ENCODE measurements at places on chromosomes 12 and 14.

DNA sequence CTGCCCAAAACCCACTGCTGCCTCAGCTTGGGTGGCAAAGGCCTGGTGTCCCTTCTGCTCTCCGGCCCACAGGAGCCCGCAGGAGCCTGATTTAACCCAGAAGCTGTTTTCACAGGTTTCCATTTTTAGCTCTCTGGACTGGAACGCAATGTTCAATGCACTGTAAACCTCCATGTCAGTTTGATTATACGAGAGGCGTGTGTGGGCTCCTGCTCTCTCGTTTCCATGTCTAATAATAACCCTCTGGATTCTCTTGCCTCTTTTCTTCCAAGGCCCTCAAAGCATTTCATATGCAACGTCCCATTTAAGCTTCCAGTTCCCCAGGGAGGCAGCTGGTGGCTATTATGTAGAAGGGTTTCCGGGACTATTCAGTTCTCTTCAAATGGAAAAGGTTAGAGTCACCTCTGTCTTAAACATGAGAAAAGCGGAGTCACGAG is 161.1 kb downstream of the SUDS3 start:
- no peak for DNase-seq

- no peak for DNase-seq
Observed at GRCh38 chr14:44170556-44170955, 336.5 kb downstream of the FSCB start.

GRCh38 chr14:102182190-102182589 is 42.5 kb downstream of the WDR20 start:
- no peak for DNase-seq

GRCh38 chr12:104870797-104871196 is 87.3 kb downstream of the SLC41A2 start:
- DNase-seq, result no peak

- DNase-seq, result no peak
Observed at GRCh38 chr14:96916751-96917150, 119.6 kb downstream of the VRK1 start.

DNA sequence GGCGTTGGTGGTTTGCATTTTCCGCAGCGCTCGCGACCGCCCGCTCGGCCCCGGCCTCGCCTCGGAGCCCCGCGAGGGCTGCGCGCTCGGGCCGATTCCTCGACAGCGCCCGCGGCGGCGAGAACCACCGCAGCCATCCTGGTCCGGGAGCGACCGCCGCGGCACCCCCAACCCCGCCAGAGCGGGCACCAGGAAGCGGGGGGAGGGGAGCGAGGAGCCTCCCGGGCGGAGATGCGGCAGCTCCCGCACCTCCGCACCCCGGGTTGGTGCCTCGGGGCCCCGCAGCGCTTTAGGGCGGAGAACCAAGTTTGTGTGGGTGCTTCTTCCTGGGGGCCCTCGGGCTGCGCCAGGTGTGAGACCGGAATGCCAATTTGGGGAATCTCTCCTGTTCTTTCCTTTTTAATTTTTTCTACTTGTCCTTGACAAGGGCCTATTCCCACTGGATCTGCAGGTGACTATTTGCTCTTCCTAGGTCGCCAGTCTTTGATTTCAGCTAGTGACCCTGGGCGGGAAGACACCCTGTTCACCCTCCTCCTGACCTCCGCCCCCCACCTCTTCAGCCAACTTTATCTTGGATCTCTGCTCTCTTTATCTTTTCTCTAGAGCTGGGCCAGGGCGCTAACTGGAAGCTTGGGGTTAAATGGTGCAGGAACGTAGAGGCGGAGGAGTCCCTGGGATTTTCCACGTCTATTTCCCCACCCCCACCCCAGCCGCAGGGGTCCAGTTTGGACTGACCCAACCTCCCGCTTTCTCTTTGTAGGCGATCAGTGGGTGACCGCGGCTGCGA is at the start of gene SOCS2:
SOCS2 (plus strand) TSS at position 751 of the 787 bp plus-strand sequence. CDS start 223 bp downstream, outside the sequence.
- DNase-seq, result peak; percentile 48

DNA sequence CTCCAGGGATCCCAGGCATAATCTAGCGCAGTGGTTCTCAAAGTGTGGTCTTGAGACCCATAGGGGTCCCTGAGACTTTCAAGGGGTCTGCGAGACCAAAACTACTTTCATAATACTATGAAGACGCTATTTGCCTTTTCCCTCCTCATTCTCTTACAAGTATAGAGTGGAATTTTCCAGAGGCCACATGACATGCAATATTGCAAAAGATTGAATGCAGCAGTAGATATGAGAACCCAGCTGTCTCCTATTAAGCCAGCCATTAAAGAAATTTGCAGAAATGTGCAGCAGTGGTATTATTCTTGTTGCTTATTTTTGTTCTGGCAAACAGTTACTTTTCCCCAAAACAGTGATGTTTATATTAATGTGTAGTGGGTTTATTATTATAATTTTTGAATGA is 62.8 kb downstream of the VWF start:
- no peak for DNase-seq

GRCh38 chr12:105955976-105956375 is 182.8 kb downstream of the NUAK1 start:
- no peak for DNase-seq

DNA sequence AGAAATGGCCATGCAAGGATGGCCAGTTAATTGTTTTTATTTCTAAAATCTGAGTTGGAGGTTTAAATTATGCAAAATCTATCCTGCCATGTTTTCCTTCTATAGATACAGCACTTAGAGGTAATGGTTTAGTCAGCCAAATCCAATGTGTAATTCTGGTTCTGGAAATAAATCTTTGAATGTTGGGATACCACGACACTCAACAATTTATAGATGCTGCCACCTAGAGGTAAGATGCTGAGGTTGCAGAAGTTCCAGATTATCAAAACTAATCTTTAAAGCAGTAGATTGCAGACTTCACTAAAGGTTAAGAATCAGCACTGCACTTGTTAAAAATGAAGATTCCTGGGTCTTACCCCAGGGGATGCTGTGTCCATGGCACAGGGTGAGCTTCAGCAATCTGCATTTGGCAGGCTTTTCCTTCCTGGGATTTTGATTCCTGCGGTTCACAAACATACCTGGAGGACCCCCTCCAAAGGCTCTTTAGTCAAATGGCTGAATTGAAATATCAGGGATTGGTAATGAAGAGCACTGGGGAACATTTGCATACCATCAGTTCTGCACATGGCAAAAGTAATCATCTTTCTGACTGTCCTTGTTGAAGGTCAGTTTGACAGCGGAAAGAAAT is 53.4 kb upstream of the ANO4 start:
- peak; percentile 27 for DNase-seq

DNA sequence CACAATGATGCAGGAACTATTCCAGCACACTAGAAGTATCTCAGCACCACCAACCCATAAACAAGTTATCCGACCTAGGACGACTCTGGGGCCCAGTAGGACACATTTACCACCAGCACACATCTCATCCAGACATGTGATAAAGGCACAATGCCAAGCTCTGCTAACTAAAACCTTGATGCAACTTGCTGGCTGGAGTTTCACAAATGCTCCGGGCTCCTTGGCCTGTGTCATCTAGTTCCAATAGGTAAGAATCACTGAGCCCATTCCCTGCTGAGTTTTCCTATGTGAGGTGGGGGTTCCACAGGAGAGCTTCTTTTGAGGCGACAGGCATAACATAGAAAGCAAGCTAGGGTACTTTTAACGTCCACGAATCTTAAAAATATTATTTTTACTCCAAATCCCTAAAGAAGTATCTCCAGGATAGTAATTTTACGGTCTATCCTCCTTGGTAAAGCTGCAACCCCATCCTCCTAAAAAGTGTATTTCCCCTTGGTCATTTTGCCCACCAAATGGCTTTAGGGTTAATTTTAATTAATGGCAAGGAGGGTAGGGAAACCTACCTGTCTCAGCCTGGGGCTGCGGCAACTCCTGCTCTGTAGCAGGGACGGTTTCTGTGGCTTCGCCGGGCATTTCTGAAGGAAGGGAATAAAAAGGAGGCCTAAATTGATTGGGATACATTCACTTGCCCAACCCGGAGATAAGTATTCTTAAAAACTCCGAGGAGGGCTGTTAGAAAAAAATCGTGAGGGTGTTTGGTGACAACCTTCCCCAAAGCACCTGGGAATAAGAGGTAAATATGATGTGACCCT is 1.0 kb downstream of the NACA start:
- DNase-seq, result no peak

DNA sequence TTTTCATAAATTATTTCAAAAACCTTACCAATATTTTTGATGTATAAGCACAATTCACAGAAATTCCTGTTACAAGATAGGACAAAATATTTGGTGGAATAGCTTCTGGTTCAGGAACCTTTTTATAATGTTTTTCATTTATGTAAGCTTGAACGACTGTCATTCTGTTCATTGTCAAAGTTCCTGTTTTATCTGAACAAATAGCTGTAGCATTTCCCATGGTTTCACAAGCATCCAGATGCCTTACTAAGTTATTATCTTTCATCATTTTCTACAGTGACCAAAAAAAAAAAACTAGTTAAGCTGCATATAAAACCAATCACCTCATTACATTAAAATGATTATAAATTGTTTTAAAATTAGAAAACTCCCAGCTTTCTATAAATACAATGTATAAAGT is 87.1 kb downstream of the ATP2B1 start:
- DNase-seq, result no peak

DNA sequence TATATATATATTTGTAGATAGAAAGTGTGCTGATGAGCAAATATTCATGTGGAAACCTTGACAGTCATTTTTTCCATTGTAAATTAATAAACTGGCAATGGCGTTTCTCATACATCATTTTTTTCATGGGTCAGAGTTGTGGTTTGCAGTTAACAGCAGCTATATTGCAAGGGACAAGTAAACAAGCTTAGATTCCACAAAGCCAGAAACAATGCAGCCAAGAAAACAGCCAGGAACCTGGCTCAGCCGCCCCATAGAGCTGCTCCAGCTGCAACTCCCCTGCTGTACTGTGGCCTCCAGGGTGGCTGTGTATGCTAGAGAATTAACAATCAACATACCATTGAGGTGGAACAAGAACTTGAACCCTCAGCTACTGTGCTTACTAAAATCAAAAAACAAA is 298.2 kb downstream of the TMEM132D start:
- no peak for DNase-seq

- no peak for DNase-seq
Observed at GRCh38 chr12:87096082-87096585, 839.9 kb upstream of the MGAT4C start.

DNA sequence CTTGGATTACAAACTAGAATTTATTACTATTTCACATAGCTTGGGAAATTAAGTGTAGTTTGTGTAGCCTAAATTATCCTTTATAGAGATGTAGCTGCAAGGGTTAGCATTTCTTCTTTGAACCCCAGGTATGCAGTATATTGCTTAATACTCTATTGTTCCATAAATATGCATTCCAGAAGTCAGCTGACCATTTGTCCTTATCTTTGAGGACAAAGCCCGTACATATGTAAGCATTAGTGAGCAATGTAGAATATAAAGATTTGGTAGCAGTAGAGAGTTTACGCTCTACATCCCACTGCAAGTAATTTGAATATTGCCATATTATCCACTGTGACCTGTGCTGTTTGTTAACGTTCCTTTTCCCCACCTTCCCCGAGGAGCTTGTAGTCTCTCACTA is 26.9 kb downstream of the PPM1A start:
- no peak for DNase-seq

DNA sequence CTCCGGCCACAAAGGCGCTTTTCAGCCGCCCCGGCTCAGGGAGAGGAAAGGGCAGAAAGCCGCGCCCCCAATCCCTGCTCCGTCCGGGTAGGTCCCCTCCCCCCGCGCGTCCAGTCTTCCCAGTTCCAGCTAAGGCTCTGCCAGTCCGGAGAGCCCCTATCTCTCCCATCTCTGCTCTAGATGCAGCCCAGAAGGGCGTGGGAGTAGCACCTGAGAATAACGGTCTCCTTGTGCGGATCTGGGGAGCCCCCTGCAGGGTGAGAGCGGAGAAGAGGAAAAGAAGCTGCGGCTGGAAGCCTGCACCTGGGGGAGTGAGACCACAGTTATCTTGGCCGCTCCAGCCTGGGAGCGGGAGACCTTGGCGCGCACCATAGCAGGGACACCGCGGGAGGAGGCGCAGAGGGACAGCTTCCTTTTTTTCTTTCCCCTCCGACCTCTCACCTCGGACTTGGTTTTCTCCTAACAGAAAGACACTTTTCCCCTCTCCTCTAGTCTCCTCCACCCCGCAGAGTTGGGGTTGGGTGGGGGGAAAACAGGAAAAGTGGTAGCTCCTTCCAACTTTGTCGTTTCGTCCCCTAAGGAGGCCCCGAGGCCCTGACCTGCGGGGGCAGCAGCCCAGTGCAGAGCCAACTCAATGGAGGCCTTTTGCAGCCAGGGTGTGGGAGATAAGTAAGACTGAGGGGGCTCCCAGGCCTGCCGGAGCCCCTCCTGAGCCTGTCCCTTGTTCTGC is 2.4 kb downstream of the DHH start:
- DNase-seq, result peak; percentile 46

DNA sequence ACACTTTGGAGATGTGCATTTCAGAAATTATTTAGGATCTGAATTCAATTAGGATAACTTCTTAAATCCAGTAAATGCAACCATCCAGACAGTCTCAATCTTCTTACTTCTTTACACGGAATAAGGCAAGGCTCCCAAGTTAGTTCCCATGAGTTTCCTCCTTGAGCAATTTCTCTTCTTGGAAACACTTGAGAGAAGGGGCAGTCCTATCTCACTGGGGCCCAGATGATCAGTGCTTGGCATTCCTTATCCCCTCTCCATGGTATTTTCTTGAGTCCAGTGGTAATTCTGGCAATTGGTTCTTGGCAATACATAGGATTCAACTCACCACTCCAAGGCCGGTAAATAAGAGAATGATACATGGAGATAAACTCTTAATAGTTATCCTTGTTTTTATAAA is 87.1 kb upstream of the PTHLH start:
- DNase-seq, result no peak

DNA sequence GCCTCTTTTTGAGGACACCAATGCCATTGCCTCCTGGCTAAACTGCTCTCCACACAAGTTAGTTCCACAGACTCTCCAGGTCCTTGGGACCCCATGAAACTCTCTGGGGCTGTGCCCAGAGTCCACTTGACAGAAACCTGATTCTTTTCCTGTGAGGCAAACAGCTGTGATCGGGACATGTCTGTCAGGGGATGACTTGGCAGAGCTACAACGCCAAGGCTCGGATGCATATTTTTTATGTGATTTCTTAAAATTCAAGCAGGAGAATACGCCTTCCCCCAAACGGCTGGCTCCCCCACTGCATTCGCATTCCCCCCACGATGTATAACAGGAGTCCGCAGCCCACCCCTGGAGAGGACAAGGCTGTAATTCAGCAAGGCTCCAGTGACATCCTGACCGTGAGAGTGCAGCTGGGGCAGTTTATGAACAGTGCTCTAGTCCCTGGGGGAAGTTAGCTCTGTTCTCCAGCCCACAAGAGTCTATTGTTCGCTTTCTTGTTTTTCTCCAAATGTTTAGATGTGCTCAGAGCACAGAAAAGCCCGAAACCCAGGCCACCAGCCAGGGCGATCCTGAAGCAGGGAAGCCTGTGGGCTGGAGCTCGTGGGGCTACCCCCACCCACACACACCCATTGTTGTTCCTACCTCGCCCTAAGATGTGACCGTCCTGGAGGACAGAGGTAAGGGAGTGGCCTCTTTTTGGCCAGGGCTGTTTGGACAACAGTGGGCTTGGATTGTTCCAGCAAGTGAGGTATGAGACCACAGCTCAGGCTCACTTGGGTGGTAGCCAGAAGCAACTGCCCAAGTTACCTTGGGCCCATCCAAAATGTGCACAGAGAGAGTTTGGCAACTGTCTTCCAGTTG is 159.5 kb downstream of the ZFP36L1 start:
- DNase-seq, result no peak

GRCh38 chr14:92109490-92109889 is 3.1 kb upstream of the ATXN3 start:
- DNase-seq, result no peak

Measured in Calu3 (cell line).